ENCODE measurements at places on chromosomes 12 and 14.

- no peak for DNase-seq
Observed at GRCh38 chr14:96746101-96746500, 51.1 kb upstream of the VRK1 start.

DNA sequence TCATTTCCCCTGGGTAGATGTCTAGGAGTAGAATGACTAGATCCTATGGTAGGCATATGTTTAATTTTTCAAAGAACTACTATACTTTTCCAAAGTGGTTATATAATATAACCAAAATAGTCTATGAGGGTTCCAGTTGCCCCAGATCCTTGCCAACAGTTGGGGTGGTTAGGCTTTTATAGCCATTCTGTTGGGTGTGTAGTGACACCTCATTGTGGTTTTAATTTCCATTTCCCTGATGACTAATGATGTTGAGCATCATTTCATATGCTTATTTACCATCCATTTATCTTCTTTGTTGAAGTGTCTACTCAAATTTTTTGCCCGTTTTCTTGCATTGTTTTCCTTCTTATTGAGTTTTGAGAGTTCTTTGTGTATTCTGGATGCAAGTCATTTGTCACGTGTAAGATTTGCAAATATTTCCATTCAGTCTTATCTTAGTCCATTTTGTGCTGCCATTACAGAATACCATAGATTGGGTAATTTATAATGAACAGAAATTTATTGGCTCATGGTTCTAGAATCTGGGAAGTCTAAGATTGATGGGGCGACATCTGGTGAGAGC lies 4.7 kb downstream of the SYNE2 start:
- no peak for DNase-seq

DNA sequence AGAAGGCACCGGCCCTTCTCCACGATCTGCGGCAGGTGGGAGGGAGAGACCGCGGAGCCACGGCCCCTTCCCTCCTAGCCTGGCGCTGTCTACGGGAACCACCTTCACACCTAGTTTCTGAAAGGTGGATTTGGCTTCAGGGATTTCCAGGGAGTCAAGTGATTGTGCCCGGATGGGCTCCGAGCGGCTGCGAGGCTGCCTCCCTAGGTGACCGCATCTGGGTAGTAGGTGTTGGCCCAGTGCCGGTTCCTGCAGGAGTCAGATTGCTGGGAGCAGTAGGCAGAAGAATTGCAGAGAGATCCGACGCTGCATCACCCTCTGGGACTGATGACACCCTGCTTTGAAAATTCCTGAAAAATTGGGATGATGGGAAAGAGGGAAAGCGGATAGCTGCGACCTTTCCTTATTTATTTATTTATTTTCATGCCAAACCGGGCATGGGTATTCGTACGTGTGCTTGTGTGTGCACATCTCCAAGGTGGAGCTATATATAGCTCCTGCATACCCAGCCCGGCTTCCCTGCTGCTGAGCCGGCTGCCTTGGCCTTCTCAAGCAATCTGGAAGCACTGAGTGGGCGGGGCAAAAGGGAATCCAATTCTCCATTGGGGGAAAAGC lies 1.1 kb downstream of the CNTN1 start:
- DNase-seq = peak; percentile 41

DNA sequence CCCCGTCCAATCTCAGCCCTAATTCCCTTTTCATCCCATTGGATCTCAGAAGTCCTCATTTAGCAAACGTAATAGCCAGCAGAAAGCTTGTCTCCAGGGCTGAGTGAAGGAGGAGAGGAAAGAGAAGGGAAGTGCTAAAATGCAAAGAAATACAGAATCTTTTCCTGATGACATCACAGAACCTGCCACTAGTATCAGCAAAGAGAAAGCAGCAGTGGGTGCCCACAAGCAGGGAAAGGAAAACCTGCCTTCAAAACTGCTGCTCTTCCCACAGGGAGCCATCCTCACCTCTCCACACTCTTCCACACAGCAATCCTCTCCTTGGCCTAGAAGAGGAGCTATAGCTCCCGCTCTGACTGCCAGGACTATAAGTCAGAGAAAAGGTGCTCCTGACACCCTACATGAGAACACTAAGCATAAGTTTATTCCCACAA lies 11.3 kb downstream of the MED13L start:
- DNase-seq = no peak

DNA sequence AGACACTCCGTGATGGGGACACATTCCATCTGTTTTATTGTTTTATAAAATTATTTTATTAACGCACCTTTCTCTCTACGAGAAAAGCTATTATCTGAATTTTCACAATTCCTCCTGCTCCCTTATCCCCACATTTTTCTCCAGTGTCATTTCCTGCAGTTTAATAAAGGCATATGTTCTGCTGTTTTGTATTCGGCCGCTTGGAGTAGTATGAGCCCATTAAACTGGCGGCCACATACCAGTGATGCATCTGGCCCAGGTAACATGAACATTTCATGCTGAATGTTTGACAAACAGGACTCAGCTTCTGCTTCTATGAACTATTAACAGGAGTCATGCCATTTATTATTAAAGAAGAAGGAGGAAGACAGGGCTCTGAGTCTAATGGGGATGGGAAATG lies 511.0 kb downstream of the TMEM121 start:
- no peak for DNase-seq

DNA sequence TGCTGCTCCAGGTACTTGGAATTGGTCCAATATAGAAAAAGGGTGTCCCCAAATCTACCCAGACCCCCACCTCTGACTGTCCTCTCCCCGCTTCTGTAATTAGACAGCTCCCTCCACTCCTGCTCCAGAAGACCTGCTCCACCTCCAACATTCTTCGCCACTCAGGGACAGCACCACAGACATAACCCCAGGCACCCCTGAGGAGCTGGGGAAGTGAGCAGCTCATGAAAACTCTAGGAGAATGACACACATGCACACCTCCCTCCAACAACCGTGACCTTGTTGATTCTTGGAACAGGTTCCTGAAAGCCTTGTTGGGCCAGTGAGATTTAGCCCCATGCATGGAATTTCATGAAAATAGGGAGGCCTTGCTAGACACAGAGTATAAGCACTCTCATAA lies 8.2 kb downstream of the KRT4 start:
- no peak for DNase-seq

GRCh38 chr12:7047306-7047705 lies 13.2 kb upstream of the C1S start:
- no peak for DNase-seq

DNA sequence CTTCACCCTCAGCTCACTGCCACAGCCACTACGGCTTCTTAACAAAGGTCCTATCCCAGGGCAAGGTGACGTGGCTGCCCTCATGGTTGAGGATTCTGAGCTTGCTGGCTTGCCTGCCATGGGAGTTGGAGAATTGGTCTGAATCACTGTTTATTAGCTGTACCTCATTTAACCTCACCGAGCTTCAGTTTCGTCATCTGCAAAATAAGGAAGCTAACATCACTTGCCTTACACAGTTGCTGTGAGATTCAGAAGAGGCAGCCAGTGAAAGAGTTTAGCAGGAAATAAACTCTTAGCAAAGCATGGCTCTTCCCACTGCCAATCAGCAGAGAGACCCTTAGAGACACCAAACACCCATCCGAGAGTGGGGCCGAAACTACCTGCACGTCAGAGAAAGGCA lies 90.1 kb upstream of the KCNA1 start:
- DNase-seq = no peak

- DNase-seq = no peak
Observed at GRCh38 chr14:100729982-100730381, 3.3 kb downstream of the DLK1 start.

DNA sequence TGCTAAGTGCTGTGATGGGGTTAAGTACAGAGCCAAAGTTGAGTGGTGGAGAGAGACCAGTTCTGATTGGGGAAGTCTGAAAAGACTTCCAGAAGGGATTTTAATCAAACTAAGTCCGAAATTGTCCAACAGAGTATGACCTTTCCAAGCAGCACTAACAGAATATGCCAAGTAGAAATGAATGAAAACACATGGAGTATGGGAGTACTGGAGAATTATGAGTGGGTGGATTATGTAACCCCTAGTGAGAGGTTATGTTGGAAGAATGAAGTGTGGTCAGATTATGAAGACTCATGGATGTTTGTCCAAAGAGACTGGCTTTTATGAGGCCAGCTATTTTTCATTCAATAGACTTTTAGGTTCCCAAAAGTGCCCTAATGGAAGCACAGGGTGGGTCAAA lies 94.0 kb upstream of the PLEKHA5 start:
- no peak for DNase-seq

- DNase-seq = no peak
Observed at GRCh38 chr14:60092526-60092920, 800 bp downstream of the PCNX4 start.

GRCh38 chr12:94020335-94020734 lies 128.0 kb upstream of the PLXNC1 start:
- DNase-seq = no peak

GRCh38 chr14:68734231-68734732 lies 58.6 kb downstream of the ZFP36L1 start:
- DNase-seq = no peak

GRCh38 chr14:24145690-24146452 lies 539 bp downstream of the PSME2 start:
- DNase-seq = no peak

- peak; percentile 9 for DNase-seq
Observed at GRCh38 chr12:56336361-56337167, 2.1 kb upstream of the IL23A start.

GRCh38 chr12:72839696-72840095 lies 567.5 kb downstream of the TRHDE start:
- DNase-seq = no peak

- DNase-seq = no peak
Observed at GRCh38 chr14:29893989-29894388, 33.7 kb downstream of the PRKD1 start.

DNA sequence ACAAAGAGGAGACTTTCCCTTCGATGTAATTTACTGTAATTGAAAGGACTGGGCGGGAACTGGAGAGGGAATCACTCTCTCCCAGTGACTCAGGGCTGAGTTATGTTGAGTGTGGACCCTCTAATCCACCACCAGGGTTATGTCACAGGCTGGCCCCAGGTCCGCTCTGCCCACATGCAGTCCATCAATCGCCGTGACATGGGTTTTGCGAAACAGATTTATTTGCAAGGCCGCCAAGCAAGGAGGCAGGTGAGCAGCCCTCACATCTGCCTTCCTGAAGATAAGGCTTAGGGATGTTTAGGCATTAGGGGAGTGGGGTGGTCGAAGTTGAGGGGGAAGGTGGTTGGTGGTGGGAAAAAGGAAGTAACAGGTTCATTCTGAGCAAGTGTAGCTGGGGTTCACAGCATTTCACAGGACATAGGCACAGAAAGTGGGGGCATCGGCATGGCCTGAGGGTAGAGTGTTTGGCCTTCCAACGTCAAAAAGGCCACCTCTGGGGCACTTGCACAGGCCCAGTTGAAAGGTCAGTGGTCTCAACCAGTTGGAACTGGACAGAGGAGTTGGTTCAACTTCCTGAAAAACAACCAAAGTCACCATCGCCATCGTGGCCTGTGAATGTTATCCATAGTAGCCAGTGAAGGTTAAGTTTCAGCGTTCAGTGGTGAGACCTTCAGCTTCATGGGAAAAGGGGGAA lies 66.9 kb downstream of the DNAH10 start:
- no peak for DNase-seq

DNA sequence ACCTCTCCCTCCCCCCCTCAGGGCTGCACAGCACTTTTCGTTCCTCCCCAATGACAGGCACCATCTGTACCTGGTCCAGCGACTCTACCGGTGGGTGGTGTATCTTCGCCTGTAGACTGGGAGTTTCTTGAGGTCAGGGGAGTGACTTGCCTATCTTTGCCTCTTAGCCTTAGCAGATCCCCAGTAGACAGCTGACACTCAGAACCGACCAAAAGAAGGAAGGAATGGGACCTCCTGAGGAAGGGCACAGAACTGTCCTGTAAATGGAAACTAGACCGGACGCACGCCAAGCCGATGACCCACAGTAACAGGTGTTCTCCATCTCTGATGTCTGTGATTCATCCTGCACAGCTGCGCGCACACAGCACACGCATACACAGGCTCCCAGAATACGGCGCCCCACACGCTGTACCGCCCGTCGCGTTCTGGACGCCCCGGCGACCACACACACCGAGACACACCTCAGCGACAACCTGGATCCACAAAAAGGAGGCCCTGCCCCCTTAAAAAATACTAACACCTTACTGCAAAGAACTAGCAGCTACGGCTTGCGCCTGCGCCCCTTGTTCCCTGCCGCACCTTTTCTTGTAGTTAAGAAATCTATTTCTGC lies 673 bp upstream of the TTC9 start:
- no peak for DNase-seq

DNA sequence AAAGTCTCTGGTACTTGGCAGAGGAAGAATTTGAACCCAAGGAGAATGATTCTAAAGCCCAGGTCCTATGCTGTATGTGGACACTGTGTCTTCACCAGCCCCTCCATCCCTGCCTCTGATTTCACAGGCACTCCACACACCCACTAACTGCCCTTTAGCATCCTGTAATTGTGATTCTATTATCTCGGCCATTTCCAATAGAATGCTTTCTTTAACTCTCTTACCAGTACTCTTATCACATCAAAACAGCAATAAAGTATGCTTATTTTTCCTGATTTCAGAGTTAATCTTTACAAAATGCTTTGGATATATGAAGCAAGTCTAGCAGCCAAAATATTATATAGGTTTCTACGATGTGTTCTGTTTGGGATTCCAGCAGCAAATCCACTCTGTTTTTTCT lies 37.9 kb upstream of the BTG1 start:
- DNase-seq = no peak

DNA sequence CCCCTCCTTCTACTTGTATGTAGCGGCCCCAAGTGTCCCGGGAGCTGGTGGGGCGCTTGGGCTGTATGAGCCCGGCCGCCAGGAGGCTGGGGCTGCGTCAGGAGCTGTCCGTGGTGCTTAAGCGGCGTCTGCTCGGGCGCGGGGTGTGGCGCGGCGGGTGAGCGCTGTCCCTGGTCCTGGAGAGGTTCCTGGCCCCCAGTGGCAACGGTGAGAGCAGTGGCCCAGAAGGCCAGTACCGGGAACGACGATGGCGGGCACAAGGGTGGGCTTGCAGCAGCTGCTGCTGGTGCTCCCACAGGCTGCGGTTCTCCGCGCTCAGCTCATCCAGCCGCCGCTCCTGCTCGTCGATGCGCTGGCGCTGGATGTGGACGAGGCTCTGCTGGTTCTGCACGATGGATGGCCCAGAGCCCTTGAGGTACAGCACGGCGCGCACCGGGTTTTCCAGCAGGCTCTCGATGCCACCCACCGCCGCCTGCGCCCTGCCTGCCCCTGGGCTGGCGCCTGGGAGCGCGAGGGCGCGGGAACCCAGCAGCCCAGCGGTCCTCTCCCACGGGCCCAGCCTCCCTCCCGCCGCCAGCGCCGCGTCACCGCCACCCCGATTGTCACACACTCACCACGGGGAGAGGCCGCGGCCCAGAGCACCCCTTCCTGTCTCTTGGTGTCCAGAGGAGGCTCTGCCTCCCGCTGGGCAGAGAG lies 41.9 kb upstream of the FKBP4 start:
- DNase-seq = peak; percentile 23

DNA sequence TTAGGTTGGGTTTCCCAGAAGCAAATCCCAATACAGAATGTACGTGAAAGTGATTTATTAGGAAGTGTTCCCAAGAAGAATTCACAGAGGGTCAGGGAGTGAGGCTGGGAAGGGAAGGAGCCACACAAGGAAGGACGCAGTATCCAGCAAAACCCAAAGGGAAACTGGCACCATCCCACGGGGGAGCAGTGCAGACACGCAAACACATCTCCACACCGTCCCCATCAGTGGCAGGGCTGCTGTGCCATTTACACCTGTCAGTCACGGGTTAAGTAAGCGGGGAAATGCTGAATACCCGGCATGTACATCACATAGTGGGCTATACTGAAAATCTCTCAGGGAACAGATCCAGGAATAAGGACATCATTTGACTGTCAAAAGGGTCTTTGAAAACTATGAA lies 93.9 kb downstream of the SLC38A1 start:
- DNase-seq = no peak

GRCh38 chr12:45789025-45789424 lies 59.5 kb downstream of the ARID2 start:
- DNase-seq = no peak

- no peak for DNase-seq
Observed at GRCh38 chr12:85424581-85425348, 144.7 kb downstream of the ALX1 start.
